Renal cortical epithelial cell (primary cell): ENCODE measurements at places on chromosomes 16 and 17.

DNA sequence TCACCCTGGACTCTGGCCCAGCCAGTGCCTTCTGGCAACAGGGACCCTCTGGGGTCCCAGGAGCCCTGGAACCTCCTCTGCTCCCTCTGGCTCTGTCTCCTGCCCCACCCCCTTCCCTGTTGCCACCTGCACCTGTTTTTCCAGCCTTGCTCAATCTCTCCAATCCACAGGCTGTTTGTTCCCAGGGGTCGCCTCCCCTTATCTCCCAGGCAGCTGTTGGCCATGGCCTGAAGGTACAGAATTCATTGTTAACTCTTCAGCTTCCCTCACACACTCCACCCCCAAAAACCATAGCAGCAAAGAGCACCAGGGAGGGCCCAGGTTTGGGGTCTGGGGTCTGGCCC, 39.3 kb upstream of the TOB1 start:
- DNase-seq, result peak; percentile 40

- no peak for DNase-seq
These were observed 532 bp downstream of the CNTNAP1 start for GRCh38 chr17:42682722-42683403.

DNA sequence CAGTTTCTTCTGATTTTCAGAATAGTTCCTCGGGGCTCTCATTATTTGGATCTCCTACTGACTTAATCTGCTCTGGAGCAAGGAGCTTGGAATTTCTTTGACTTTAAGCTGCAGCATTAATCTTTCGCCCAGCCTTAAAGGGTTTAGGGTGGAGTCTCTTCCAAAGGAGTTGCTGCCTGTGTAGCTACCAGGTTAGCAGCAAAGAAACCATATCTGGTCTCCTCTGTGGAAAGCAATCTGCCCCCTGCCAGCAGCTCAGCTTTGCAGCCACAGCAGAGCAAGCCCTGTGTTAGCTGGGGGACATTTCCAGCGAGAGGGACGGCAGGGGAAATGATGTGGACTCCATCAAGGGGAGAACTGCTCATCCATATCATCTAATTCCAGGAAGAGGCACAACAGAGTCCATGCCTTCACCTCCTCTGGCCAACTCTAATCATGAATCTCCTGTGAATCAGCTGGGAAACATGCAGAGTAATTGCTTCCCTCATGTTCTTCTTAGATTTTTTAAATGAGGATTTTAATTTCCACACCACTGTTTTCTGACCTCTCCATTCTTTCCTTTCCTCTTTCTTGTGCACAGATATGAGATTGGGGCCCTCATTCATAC, 827.6 kb upstream of the CA10 start:
- DNase-seq, result peak; percentile 36

DNA sequence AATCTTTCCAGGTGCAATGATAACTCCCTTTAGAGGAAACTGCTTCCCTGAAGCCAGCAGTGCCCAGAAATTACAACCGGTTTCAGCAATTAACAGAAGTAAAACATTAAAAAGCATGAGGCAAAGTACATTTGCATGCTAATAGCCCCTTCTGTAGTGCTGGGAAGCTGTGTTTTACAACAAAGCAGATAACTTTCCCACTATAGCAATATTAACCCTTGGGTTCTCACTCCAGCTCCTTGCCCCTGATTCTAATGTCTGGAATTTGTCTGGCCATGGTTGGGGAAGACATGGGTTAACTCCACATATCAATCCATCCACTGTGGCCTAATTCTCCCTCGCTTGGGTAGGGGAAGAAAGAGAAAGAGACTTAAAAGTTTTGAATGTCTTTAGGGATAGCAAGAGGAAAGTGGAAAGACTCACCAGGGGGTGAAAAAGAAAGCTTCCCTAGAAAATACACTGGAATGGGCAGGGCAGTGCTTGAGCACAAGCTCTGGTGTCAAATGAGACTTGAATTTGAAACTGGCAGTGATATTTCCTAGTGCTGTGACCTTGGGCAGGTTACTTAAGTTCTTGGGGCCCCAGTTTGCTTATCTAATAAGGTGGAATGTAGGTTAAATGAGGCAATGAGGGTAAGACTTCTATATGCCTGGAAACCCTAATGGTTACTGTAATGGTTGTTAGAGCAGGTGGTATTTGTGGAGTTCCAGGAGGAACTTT, 102.0 kb downstream of the SOX9 start:
- peak; percentile 90 for DNase-seq

DNA sequence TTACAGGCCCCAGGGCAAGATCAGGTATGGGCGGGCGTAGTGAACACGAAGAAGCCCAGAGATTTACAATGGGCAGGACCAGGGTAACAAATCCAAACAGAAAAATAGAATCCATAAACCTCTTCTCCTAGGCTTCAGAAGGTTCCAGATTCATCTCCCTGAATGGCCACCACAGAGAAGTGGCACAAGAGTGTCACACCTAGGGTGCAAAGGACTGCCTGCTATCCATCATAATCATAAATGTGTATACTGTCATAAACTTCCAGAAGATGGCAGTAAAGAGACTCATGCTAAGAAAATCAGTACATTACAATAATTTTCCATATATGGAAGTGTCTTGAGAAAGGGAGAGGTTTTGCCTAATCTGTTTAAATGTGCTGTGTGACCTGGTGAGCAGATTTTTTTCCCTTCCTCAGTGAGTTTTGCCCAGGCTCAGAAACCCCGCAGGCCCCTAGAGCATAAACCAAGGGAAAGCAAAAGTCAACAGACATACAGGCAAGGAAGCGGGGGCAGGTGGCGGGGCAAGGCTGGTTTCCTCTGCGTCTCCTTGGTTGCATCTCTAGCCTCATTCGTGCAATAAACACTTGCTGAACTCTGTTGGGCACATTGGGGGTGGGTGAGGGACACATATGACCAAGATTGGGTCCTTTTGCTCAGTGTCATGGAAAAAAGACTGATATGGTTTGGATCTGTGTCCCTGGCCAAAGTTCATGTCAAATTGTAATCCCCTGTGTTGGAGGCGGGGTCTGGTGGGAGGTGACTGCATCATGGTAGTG, 92.0 kb upstream of the CDH5 start:
- DNase-seq, result peak; percentile 8

DNA sequence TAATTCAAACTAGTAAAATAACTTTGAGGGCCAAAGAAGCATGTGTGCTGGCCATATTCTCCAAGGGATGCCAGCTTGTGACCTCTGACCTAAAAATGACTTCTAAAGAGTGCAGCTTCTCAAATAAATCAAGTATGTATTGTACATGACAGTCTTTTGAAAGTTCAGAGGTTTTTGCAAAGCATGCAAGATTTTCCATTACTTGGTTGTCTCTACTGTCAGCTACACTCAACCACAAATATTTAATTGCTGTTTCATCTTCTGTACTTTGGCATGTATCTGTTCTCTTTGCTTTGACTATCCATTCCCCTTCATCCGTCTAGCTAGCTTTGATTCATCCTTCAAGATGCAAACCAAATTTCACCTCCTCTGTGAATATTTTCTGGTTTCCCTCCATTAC, 121.9 kb upstream of the HS3ST2 start:
- DNase-seq, result no peak

- DNase-seq, result no peak
These were observed 1741.2 kb downstream of the TP53TG3F start for GRCh38 chr16:35200662-35201061.

- peak; percentile 7 for DNase-seq
These were observed 4.8 kb downstream of the ATP2A3 start for GRCh38 chr17:3959295-3959899.

GRCh38 chr16:8585857-8586256, 4.5 kb downstream of the TMEM114 start:
- DNase-seq, result no peak

DNA sequence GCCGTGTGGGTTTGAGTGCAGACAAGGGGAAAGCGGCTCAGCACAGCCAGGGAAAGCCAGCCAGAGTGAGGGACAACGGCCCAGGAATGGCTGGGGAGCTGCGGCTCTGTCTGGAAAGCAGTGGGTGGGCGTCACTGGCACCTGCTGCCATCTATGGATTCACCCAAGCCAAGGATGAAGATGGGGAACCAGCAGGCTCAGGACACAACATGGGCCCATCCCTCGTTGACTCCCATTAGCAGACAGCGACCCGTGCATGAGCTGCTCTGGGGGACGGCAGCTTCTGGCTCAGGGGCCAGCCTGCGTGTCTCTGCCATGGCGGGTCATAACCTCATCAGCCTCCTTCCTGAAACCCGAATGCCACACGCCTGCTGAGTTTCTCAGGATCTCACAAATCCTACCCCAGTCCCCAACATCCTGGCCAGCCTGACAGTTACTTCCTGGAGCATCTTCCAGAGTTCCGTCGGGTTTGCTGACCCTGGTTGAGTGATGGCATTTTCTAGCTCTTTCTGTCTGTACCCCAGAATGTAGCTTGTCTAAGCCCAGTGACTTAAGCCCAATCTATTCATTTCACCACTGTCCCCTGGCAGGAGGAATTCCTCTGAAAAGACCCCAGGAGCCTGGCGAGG, 50.7 kb downstream of the SLC7A5 start:
- DNase-seq, result no peak

DNA sequence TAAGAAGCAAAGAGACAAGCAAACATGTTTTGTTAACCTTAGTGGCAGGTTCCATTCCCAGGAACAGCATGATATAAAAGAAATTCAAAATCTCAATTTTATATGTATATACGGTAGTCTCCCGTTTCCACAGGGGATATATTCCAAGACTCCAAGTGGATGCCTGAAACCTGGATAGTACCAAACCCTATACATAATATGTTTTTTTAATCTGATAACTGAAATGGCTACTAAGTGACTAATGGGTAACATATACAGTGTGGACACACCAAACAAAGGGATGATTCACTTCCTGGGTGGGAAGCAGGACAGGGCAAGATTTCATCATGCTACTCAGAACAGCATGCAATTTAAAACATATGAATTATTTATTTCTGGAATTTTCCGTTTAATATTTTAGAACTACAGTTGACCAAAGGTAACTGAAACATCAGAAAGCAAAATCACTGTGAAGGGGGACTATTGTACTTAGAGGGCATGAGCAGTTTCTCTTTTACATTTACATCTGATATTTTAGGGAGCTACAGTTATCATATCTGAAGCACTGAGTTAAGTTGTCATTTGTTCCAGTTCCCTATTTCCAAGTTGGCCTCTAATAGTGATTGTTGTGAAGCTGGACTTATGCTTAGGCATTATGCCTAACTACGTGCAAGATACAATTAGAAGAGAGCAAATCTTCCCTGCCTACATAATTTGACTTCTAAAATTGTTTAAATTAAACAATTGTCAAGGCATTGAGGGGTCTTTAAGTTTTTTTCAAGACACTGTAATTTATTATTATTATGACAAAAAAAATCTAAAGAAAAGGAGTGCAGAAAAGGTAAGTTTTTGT, 34.1 kb upstream of the ABCA6 start:
- DNase-seq, result peak; percentile 83

DNA sequence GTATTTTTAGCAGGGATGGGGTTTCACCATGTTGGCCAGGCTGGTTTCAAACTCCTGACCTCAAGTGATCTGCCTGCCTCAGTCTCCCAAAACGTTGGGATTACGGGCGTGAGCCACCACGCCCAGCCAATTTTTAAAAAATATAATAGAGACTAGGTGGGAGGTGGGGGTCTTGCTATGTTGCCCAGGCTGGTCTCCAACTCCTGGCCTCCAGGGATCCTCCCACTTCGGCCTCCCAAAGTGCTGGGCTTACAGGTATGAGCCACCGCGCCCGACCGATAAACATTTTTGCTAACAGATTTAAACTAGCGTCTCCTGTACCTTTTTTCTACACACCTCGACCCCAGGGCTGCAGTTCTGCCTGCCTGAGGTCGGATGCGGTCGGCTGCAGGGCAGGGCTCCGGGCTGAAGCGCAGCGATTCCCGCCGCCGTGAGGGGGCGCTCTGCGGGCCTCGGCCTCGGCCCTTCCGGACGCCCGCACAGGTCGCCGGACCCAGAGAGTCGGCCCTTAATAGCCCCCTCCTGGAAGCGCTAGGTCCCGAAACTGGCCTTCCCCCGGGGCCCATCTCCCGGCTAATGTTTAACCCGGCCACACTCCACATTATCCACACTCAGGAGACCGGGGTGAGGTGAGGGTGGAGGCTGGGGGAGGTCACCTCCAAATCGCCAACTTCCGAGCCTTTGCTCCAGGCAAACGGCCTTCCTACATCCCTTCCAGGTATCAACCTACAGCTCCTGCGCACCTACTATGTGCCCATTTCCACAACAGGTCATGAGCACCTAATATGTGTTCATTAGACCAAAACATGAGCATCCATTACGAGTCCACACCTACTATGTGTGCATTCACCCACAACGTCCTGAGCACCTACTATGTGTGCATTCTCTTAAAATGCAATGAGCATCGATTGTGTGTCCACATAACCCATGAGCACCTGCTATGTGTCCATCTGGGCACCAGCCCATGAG, 2.0 kb upstream of the GLIS2 start:
- DNase-seq, result peak; percentile 87

DNA sequence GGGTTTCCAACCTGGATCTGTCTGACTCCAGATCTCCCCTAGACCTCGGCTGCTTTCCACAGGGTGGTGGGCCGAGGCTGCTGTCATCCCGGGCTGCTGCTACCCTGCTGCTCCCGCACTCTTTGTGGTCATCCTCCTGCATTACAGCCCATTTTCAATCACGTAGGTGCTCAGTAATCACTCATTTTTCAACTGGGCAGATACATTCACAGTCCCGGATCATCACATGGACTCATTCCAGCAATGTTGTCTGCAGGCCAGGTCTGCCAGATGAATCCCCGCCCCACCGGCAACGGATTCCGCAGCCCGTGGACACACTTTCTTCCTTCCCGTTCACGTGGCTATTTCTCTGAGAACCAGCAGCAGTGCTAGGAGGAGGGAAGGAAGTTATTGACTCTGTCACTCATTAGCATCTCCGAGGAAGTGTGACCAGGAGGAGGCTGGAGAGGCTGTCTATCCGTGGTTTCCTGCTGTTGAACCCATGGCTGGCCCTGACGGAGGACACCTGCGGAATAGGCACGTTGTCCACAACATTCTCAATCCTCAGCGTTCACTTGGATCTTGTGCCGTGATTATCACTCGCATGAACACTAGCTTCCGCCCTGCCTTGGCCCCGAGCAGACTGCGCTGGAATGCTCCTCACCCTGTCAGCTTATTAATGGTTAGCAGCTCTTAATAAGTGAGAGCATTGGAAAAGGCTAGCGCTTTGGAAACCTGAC, 14.7 kb upstream of the ZCCHC14 start:
- DNase-seq, result peak; percentile 40

DNA sequence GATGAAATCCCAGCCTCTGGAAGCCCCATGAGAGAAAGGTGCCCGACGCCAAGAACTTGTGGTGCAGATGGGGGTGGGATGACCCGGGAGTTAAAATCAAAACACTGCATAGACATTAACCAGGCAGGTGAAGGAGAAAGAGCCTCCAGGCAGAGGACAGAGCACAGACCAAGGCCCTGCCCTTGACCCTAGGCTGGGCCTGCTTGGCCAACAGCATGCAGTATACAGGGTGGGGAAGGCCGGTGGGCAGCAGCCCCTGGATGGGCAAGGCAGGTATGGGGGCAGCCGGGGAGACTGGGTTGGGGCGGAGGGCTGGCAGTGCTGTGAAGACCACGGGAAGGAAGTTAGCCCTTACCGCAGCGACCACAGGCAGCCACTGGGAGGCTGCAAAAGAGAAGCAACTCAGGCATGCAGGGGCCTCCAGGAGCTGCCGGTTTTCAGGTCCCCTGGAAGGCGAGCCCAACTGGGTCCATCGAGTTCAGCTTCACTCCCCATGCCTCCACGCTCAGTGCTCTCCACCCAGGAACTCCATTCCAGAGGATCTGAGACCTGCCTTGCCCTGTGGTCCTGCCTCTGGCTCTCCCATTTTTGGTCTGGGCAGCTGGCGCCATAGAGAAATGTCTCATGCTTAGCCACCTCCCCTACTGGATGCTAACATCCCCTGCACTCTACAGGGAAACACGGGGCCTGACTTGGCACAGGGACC, 81.2 kb downstream of the C16orf95 start:
- no peak for DNase-seq
